Suppressor macrophage (primary cell): ENCODE measurements at places on chromosomes 1 and 21.

DNA sequence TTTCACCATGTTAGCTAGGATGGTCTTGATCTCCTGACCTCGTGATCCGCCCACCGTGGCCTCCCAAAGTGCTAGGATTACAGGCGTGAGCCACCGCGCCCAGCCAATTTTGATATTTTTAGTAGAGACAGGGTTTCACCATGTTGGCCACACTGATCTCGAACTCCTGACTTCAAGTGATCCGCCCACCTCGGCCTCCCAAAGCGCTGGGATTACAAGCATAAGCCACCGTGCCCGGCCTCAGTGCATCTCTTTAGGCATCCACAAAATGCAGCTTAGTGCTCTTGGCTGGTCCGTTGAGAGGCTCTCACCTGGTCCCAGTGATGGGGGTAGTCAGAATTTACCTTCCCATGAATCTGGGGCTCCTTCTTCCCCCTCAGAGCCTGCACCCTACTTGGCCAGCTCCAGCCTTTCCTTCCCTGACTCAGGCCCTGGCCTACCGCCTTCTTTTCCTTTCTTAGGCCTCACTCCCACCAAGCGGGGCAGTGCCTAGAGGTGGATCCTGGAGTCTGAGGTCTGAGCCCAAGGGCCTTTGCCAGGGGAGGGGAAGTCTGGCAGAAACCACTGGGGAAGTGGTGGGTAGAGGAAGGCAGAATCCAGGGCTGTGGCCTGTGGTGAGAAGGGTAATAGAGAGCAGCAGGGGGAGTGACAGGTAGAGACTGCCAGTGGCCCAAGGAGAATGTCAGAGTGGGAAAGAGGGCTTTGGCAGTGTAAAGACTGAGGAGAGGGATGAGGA is 3.7 kb downstream of the LENEP start:
- DNase-seq, result peak; percentile 56

DNA sequence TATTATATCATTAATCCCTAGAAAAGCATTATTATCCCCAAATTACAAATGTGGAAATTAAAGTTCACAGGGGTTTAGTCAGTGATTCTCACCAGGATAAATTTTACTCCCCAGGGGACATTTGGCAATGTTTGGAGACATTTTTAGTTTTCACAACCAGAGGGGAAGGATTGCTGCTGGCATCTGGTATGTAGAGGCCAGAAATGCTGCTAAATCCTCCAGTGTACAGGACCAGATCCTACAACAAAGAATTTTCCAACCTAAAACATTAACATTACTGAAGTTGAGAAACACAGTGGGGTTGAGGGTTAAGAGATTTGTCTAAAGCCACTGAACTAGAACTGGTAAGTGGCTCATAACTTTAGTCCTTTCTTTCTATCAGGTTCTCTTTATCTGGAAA is 162.0 kb upstream of the SYT6 start:
- DNase-seq, result no peak

GRCh38 chr1:156420205-156421061 is 51.4 kb downstream of the RHBG start:
- peak; percentile 67 for DNase-seq

DNA sequence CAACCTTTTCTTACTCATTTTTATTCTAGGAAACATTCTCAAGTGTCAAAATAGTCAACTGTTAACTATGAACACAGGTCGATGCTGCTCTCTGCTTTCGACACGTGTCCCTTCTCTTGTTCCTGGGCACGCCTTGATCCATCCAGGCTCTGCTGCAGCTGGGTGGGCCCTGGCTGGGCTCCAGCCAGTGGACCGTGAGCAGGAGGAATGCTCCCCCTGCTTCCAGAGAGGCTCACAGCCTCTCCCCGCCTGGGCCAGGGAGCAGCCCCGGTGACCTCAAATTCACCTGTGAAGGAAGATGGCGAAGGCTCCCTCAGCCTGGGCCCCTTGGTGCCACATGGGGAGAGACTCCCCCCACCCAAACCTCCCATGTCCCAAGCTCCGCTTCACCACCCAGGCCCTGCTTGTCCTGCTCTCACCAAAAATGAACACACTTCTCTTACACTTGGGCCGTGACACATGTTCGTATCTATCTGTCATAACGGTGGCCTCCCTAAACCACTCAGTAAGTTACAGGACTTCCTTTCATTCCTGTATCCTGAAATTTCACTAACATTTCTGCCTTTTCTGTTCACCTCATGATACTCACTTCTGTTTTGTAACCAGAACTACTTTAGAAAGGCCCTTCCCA is 24.6 kb upstream of the ADARB1 start:
- DNase-seq, result no peak

- no peak for DNase-seq
Measured at GRCh38 chr1:36067871-36068270, 16.0 kb upstream of the TEKT2 start.

DNA sequence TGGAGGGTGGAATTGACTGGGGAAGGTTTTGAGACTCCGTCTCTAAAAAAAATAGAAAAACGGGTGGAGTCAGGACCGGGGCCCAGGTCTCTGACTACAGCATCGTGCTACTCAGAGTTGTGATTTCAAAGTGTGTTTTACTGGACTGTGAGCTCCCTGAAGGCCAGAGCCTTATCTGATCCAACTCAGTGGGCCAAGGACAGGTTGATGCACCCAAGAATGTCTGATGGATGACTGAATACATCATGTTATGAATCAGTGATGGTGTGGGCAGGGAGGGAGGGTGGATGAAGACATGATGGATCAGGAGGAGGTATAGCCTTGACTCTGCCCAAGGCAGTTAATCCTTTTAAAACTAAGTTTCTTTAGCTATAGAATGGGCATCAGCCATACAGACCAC is 81.6 kb downstream of the FOXD2 start:
- no peak for DNase-seq

DNA sequence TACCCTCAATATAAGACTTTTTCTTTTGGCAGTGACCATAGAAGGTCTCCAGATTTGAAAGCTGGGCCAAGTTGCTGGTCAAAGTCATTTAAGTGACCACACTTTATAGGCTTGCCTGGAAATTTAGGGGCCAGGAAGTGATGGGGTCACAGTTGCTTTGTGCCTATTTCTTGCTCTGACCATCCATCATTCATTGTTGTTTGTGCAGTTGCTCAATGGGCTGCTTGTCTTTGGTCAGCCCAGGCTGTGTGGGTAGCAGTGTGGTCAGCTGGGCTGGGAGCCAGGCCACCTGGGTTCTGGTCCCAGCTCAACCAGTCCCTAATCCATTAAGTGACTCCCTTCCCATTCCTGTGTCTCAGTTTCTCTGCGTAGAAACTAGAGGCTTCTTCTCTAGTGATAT is 2.1 kb upstream of the OTUD7B start:
- DNase-seq, result no peak

DNA sequence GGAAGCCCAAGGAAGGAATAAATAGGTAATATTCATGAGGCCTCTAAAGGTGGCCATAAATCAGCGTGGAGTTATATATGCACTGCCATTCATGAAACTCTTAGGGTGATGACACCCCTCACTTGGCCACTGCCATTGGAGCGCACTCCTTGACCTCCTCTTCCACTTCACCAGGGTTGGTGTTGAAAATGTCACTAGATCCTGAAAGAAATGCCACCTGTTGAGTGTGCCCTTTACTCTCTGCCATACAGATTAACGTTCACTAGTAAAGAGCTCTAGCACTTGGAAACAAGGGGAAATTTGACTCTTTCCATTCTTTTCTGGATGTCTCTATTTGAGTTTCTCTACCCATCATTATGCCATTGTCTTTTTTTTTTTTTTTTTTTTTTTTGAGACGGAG is 83.5 kb upstream of the GREM2 start:
- no peak for DNase-seq

DNA sequence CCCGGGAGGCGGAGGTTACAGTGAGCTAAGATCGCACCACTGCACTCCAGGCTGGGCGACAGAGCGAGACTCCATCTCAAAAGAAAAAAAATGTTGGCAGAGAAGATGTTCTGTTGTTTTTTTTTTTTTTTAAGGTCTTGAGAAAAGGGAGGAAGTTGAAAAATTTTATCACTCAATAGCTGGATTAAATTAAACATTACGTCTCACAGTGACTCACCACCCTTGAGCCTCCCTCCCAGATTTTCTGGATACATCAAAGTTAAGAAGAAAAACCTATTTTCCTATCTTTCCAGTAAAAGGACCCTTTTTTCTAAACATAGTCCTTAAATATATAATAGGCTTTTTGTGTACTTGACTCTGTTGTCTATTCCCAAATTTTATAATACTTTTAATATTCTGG is 35.5 kb downstream of the IFNAR1 start:
- no peak for DNase-seq
